Astrocyte (in vitro differentiated cells and primary cell): ENCODE measurements at places on chromosomes 11 and 22.

- peaks cover 53% of the 10 kb centered on the region for H3K36me3 ChIP-seq
- H3K27me3 ChIP-seq: no peaks in the 10 kb centered on the region
- H3K4me3 ChIP-seq: no peak overlapping the region
- no peaks in the 10 kb centered on the region for H3K4me1 ChIP-seq
- H3K27ac ChIP-seq: no peak overlapping the region
These were observed 12.9 kb downstream of the RANGAP1 start for GRCh38 chr22:41273128-41273527.

GRCh38 chr22:48925450-48925849 is 902.2 kb downstream of the BRD1 start:
- no peaks in the 10 kb centered on the region for H3K36me3 ChIP-seq
- no peak for DNase-seq
- H3K27ac ChIP-seq: no peak overlapping the region
- no peaks in the 10 kb centered on the region for H3K4me1 ChIP-seq
- no peaks in the 10 kb centered on the region for H3K27me3 ChIP-seq

DNA sequence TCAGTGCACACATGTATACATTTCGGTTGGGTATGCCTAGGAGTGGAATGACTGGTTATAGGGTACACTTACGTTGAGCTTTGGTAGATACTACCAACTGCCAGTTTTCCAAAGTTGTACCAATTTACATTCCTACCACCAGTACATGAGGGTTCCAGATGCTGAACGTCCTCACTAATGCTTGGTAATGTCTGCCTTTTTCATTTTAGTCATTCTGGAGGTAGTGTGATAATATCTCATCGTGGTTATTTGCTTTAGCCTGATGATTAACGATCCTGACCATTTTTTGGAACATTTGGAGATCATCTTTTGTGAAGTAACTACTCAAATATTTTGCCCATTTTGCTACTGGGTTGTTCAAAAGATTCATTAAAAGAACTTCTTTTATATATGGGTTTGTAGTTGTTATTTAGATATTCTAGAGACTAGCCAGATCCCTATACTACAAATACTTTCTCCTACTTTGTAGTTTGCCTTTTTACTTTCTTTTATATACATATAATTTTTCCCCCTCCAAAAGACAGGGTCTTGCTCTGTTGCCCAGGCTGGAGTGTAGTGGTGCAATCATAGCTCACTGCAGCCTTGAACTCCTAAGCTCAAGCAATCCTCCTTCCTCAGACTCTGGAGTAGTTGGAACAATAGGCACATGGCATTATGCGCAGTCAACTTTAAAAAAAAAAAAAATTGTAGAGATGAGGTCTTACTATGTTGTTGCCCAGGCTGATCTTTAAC is 62.1 kb downstream of the RBFOX2 start:
- no peaks in the 10 kb centered on the region for H3K27me3 ChIP-seq
- H3K4me1 ChIP-seq: peaks cover 23% of the 10 kb centered on the region
- no peak overlapping the region for H3K4me3 ChIP-seq
- DNase-seq: peak; percentile 74
- H3K27ac ChIP-seq: no peak overlapping the region

DNA sequence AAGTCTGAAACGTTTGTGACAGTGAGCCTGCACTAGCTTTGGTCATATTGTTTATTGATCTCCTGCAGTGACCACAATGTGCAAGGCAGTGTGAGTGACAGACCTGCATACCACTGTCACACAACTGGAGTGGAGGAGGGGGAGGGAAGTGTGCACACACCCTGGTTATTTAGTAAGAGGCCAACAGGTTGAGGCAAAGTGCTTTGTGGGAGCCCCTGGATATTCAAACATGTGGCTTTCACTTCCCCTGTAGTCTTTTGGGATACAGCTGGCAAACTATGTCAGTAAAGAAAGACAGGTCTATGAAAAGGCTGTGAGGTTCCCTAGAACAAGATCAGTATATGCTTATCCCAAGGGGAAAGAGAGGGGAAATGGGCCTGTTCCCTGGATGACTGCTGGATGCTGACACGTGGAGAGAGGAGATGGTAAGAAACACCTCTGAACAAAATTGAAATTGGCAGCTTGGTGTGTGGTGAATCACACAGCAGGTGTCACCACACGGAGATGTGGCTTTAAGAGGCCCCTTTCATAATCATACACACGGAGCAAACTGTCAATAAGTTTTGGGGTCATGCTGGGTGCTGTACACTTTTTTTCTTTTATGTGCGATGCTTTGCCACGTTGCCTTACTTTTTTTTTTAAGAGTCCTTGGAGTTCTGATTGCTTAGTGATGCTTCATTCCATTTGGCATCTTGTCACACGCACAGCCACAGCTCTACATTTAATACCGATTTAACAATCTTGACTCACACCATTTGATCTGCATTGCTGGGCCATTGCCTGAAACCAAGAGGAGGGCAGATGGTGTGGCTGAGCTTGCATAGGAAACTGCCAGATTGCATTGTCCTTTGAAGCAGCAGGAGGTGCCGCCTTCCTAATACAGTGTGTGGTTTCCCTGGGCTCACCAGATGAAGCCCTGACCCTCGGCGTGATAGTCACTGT is 11.3 kb downstream of the OSBP2 start:
- H3K27me3 ChIP-seq: no peaks in the 10 kb centered on the region
- peak; percentile 88 for DNase-seq
- H3K36me3 ChIP-seq: no peaks in the 10 kb centered on the region
- H3K27ac ChIP-seq: peak overlapping the region; percentile 22

GRCh38 chr11:27423125-27423524 is 49.5 kb downstream of the LGR4 start:
- no peak overlapping the region for H3K4me3 ChIP-seq
- no peaks in the 10 kb centered on the region for H3K36me3 ChIP-seq
- H3K27me3 ChIP-seq: no peaks in the 10 kb centered on the region

- H3K4me3 ChIP-seq: no peak overlapping the region
- H3K4me1 ChIP-seq: no peaks in the 10 kb centered on the region
- H3K36me3 ChIP-seq: no peaks in the 10 kb centered on the region
These were observed 34.2 kb upstream of the LDLRAD3 start for GRCh38 chr11:35909511-35910265.

DNA sequence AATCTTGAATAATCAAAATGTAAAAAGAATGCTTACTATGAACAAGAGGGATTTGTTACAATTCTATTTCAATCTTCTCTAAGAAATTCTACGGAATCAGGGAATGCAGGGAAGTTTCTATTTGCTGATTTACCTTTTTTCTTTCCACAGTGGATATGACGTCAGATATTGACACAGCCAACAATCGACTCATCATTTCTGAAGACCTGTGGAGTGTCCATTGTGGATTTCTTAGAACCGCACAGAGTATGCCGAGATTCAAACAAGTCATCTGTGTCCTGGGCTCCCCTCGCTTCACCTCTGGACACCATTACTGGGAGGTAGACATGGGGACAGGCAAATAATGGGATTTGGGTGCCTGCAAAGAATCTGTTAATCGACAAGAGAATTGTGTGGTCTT is 4.1 kb upstream of the RFPL1 start:
- no peak overlapping the region for H3K27ac ChIP-seq
- no peak overlapping the region for H3K4me3 ChIP-seq
- DNase-seq: no peak
- peaks cover 34% of the 10 kb centered on the region for H3K27me3 ChIP-seq

GRCh38 chr11:99327066-99327465 is 306.3 kb downstream of the CNTN5 start:
- no peak overlapping the region for H3K27ac ChIP-seq
- no peaks in the 10 kb centered on the region for H3K36me3 ChIP-seq
- H3K27me3 ChIP-seq: no peaks in the 10 kb centered on the region
- peaks cover 5% of the 10 kb centered on the region for H3K4me1 ChIP-seq
